Non-pigmented ciliary epithelial cell (primary cell): ENCODE measurements at places on chromosomes 4 and X.

GRCh38 chr4:18880871-18881270 is 859.3 kb upstream of the LCORL start:
- DNase-seq, result no peak

GRCh38 chrX:101390664-101391525 is at the start of gene RPL36A:
TSS of gene RPL36A (plus strand) at chrX:101391011. CDS start at chrX:101391044, 33 bp downstream.
- peak; percentile 55 for DNase-seq

- DNase-seq, result no peak
These were observed 280.5 kb downstream of the FBXW7 start for GRCh38 chr4:152255437-152255836.

- DNase-seq, result no peak
These were observed 83.5 kb downstream of the ZNF674 start for GRCh38 chrX:46461660-46462191.

- no peak for DNase-seq
These were observed 2629.2 kb downstream of the PCDH7 start for GRCh38 chr4:33349376-33349775.

DNA sequence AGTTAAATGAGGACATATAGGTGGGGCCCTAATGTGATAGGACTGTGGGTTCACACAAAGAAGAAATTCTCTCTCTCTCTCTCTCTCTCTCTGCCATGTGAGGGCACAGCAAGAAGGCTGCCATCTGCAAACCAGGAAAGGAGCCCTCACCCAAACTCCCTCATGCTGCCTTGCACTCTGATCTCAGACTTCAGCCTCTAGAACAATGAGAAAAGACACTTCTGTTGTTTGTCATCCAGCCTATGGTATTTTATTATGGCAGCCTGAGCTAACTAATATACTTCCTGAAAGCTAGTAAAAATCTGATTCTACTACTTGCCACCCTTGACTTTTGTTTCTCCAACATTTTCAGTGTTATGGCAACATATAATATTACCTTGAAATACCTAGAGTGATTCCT is 425.9 kb downstream of the SPOCK3 start:
- no peak for DNase-seq

- no peak for DNase-seq
These were observed 2.0 kb upstream of the STAG2 start for GRCh38 chrX:123959281-123960063.

- no peak for DNase-seq
These were observed 195.5 kb downstream of the PTTG2 start for GRCh38 chr4:38155589-38156294.

DNA sequence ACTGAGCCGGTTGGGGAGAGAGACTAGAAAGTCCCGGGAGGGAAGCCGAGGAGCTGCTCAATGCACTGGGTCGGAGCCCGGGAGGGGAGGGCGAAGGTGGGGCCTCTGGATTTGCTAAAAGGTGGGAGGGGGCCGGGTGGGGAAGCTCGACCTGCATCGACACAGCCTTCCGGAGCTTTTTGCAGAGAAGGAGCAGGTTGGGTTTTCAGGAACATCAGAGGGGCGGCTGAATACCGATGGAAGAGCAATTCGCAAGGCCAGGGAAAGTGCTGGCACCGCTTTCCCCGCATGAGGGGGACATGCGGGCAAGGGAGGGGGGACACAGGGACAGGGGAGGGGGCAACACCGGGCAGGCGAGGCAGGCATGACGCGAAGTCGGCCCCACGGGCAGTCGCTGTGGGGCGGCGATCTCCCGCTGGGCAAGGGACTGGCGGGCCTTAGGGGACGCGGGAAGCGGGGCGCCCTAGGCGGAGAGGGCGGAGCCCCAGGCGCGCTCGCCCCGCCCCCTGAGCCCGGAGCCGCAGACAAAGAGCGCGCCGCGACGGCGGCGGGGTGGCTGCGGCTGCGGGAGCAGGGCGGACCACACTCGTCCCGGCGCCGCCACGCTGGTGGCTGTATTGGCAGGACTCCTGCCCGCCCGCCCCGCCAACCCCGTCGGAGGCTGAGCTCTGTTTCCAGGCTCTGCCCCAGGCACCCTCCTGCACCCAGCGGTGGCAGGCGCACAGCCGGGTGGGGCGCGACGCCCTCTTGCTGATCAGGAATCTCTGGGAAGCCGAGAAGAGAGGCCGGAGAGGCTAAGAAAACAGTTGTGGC is 11.6 kb downstream of the PDZD4 start:
- no peak for DNase-seq

DNA sequence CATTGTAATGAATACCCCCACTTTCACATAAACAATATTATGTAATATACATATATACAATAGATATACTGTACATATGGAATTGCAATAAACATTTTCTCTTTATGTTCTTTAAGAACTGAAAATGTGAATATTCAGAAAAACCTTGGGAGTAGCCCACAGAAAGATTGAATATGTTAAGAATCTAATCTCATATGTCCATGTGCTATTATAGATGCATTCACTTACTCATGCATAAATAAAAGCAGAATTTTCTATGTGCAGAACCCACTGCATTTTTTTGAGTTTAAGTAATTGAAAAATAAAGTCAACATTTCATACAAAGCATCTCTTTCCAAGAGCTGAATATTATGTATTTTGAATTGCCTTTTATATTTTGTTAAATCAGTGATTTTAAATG is 902.3 kb downstream of the PCDH19 start:
- no peak for DNase-seq

DNA sequence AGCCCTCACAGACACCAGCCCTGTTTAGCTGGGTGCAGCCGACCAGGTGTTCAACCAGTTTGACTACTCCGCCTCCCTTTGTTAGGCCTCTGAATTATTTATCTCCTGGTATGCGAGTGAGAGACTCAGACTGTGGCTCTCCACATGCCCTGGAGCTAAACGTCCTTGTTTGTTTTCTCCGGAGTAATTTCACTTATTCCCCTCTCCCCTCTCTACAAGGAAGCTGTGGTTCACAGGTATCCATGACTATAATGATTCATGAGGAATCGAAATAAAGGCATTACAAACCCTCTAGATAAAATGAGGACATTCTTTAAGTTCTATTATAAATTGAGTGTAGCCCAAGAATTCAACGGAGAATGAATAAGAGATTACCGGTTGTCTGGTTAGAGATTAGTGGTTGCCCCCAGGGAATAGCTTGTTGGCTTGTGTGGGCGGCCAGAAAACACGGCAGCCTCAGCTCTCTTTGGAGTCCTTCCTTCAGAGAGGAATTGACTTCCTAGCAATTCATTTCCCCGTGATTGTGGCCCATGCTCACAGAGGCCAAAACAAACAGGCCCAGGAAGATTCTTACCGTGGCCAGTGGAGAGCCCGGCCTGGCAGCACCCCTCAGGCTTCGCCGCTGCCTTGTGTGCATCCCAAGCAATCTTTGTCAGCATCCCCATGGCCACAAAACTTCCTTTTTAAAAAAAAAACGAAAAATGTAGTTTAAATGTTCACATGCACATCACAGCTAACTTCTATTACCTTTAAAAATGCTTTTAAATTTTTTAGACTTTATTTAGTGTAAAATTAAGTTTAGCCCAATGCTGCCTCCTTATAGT is 60.2 kb upstream of the CBR4 start:
- peak; percentile 87 for DNase-seq

DNA sequence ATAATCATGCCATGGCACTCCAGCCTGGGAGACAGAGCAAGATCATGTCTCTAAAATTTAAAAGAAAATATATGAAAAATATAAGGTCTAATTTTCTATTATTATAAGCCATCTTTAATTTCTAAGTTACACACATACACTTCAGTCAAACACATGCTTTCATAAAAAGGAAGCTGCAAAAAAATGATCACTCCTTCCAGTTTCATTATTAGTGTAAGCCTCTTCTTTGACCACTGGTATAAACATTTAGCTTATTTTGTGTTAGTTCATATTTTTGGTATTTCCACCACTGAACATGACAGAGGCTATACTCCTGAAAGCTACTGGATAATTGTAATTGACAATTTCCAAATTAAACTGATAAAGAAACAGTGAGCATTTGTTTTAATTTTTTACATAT is 163.3 kb upstream of the USP38 start:
- DNase-seq, result no peak
